ENCODE measurements at places on chromosomes 2 and 18.

GRCh38 chr18:41320100-41320499 lies 634.9 kb upstream of the PIK3C3 start:
- no peak for DNase-seq

GRCh38 chr2:32947484-32948143 lies 861 bp downstream of the LTBP1 start:
- DNase-seq, result no peak

DNA sequence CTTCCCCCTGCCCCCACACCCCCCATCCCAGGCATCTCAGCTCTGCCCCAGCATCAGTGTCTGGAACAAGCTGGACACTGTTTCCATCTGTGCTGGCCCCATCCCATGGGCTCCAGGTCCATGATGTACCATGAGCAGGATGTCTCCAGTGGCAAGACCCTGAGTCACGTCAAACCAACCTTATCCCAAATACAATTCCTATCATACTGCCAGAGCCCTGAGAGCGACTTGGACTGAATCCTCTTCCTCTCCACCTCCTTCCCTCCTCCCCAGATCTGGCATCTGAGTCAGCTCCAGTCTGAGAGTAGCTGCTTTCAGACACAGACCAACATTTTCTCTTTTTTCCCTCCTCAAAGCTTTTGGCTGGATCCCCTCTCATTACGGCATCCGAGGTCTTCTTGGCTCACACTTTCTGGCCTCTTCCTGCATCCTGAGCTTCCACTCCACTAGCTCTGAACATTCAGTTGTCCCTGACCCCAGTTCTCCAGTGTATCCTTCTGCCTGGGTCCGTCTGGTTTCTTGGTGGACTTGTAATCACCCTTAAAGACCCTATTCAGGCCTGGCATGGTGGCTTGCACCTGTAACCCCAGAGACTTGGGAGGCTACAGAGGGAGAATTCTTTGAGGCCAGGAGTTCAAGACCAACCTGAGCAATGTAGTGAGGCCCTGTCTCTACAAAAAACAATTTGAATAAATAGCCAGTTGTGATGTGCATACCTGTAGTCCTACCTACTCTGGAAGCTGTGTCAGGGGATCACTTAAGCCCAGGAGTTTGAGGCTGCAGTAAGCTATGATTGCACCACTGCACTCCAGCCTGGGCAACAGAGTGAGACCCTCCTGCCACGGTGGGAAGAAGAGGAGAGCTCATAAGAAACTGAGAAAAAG lies 68.3 kb downstream of the ACKR3 start:
- no peak for DNase-seq

DNA sequence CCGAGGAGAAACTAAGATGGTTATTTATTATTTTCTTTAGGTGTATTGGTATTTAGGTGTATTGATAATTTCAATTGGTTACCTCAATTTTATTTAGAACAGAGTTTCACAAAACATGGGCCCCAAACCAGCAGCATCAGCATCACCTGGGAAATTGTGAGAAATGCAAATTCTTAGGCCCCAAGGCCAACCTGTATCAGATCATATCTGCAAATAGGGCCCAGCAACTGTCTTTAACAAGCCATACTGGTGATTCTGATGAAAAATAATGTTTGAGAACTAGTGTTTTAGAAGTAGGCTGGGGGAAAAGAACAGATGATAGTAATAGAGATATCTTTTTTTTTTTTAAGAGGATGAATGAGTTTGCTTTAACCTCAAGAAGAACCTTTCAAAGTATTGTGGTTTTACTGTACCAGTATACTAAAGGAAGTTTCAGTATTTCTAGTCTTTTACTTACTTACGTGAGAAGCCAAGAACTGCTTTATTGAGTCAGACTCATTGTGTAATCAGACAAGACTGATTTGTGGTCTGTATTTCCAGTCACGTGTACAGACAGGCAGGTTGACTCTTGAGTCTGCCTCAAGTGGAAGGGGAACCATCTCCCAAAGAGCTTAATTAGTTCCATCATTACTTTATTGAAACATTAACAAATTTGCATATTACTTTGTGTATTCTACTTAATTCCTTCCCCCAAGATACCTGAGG lies 60.4 kb upstream of the GAREM1 start:
- no peak for DNase-seq

DNA sequence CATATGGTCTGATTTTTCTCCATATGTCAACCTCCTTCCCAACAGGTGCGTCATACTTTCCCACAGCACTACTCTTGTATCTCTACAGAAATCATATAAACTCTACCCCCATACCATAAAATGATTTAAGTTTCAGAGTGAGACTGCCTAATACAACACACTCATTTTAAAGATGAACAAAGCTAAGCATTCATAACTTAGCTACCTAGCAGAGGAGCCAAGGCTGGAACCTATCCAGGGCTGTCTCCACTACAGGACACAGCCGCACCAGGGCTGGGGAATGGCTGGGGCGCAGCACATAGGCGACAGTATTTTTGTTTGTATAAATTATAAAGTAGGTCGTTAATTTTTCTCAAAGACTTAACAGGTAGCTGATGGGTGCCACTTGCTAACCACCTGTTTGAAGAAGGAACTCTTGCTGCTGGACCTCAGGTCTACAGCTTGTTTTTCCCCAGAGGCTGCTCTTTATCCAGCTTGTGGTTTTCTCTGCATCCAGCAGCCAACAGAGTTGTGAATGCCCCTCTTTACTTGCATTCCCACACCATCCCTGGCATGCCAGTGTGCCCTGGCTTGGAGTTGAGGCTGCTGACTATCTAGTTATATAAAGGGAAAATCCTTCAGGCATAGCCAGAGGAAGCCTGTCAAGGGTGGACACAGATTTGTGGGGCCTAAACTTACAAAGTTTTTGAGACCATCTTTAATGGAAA lies 62.0 kb downstream of the HNRNPLL start:
- no peak for DNase-seq

- no peak for DNase-seq
Measured at GRCh38 chr2:144914622-144915318, 394.9 kb upstream of the ZEB2 start.

- no peak for DNase-seq
Measured at GRCh38 chr2:11377928-11378545, 33.6 kb upstream of the ROCK2 start.

Measured in C1 segment of cervical spinal cord (tissue), 14 donors.